ENCODE measurements at places on chromosomes 16 and 17.

DNA sequence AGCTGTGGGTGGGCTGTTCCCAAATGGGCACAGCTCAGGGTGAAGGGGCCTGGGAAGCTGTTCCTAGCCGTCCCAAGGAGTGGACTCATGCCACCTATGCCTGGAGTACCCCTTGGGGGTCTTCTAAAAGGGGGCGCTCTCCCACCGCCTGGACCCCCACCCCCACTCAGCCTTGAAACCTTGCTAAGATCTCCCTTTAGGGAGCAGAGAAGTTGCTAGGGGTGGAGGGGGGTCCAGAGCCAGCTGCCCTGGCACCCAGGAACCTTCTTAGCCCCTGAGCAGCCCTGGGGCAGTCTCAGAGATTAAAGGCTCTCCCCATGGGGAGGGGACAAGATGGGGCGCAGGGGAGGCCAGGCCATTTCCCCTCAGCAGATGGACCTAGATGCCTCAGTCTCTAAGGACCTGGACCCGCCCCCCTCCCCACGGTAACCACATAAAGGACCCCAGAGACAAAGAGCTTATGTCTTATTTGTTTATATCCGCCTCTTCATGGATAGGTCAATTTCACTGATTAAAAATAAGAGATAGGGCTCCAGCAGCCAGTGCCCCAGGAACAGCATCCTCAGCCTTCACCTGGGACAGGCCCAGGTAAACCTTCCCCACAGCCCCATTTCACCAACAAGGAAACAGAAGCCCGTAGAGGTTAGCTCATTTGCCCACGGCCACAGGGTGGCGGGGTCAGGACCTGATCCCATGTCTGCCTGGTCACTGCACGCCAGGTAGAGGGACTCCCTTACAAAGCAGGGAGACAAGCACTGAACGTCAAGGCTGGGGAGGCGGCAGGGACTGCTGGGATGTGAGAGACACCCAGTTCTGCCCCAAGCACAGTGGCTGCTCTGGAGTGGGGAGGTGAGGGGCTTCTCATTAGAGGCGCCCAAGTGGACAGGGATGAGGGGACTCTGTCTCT lies 3.4 kb downstream of the MTSS2 start:
- no peak for DNase-seq

DNA sequence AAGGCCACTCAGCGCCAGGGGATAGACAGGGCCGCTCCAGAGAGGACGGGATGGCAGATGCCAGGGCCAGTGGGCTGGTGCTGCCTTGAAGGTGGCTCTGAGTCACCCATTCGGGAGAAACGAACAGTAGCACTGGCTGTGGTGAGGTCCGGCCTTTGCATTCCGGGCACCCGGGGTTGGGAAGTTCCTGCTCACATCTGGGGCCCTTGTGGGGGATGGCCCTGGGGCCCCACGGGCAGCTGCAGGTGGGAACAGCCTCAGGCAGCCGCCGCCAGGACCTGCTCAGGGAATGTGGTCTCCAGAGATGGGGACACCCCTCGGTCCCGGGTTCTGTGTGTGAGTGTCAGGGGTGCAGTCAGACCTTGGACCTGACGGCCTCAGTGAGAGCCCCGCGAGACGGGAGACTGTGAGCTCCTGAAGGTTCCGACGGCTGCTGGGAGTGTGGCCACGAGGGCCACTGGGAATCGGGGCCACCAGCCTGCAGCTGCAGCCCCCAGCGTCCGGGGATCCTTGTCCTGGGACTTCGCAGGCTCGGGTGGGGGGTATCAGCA lies 1.4 kb downstream of the CBFA2T3 start:
- no peak for DNase-seq

- DNase-seq, result no peak
These were observed 5.8 kb upstream of the FASN start for GRCh38 chr17:82103553-82104451.

GRCh38 chr16:22933173-22933572 lies 119.2 kb downstream of the HS3ST2 start:
- no peak for DNase-seq

GRCh38 chr16:50407351-50407750 lies 38.6 kb upstream of the BRD7 start:
- no peak for DNase-seq

DNA sequence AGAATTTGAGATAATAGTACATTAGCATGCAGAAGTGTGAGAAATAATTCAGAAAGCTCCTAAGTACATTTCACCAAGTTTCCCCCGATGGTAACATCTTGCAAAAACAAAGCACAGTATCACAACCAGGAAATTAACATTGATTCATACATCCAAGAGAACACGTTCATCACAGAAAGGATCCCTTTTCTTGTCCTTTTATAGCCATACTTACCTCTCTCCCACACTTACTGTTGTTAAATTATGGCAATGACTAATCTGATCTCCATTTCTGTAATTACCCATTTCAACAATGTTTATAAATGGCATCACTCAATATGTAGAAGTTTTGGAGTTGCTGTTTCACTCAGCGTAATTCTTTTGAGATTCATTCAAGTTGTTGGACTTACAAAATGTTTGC lies 1260.0 kb downstream of the CDH8 start:
- no peak for DNase-seq

DNA sequence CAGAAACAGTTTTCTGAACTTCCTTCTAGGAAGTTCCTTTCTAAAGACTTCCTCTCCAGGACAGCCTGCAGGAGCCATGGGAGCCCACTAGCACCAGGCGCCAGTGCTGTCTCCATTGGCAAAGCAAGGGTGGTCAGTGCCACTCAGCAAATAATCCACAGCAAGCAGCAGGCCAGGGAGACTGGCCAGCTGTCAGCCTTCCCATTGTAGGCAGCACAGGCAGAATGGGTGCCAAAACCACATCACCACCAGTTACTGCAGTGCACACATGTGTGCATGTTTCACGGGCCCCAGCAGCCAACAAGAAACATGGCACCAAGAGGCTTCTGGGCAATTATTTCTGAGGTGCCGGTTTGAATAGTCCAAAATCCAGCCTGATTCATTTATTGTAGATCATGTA lies 26.7 kb downstream of the DNASE1 start:
- no peak for DNase-seq

DNA sequence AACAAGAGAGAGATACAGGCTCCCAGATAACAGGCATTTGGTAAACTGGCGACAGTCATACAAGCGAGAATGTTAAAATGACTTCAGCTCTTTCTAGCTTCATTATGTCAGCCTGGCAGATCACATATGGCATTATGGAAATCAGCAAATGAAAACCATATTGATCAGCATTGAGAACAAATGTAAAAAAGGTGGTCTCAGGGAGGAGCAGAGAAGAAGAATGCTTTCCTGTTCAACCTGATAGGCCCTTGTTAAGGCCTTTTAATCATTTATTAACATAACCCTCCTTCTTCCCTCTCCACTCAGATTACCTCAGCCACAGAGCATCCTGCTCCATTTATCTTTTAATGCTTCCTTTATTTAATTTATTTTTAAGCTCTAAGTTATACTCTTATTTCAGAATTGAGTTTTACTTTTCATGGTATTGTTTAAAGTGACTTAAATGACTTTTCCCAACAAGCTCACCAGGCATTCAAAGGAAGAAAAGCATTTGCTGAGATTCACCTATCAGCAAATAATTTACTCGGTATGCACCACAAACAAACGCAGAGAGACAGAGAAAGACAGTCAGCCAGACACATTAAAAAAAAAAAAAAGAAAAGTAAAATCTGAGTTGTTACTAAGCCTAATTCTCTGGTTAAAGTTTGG lies 243.9 kb upstream of the TBX2 start:
- DNase-seq, result no peak

- no peak for DNase-seq
These were observed 1.2 kb upstream of the CES1 start for GRCh38 chr16:55834049-55834448.

GRCh38 chr17:65527381-65527780 lies 34.1 kb downstream of the AXIN2 start:
- no peak for DNase-seq

- no peak for DNase-seq
These were observed 371.6 kb upstream of the MAF start for GRCh38 chr16:79972053-79972704.

DNA sequence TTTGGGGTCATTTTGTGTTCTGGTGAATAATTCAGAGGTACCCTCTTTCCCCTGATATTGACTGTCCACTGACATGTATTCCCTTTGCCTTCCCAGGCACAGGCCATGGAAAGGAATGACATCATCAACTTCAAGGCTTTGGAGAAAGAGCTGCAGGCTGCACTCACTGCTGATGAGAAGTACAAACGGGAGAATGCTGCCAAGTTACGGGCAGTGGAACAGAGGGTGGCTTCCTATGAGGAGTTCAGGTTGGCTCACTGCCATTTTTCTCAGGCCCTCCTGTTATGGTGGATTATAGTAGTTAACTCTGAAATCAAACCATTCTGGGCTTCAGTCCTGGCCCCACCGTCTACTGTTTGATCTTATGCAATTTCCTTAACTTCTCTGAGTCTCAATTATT lies 1.6 kb upstream of the EFTUD2 start:
- DNase-seq, result no peak

GRCh38 chr17:51305182-51305581 lies 44.8 kb downstream of the UTP18 start:
- DNase-seq, result no peak

GRCh38 chr17:3966720-3967363 lies 2.6 kb upstream of the ATP2A3 start:
- no peak for DNase-seq

GRCh38 chr17:82367724-82368524 lies 3.6 kb upstream of the UTS2R start:
- DNase-seq, result no peak

DNA sequence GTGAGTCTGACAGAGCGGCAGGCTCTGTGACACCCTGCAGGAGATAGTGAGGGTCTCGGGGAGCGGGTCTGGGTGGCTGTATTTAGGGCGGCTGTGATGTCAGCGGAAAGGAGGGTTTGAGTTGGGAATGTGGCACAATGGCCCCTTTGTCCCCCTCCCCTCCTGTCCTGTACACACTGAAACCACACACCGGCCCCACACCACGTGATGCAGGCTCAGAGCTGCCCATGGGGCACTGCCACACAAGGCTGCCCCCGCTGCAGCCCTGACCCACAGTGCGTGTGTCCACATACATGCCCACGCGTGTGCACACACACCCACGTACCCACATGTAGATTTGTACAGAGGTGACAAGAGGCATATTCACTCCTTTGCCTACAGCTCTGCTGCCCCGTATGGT lies 15.3 kb downstream of the SGCA start:
- no peak for DNase-seq

DNA sequence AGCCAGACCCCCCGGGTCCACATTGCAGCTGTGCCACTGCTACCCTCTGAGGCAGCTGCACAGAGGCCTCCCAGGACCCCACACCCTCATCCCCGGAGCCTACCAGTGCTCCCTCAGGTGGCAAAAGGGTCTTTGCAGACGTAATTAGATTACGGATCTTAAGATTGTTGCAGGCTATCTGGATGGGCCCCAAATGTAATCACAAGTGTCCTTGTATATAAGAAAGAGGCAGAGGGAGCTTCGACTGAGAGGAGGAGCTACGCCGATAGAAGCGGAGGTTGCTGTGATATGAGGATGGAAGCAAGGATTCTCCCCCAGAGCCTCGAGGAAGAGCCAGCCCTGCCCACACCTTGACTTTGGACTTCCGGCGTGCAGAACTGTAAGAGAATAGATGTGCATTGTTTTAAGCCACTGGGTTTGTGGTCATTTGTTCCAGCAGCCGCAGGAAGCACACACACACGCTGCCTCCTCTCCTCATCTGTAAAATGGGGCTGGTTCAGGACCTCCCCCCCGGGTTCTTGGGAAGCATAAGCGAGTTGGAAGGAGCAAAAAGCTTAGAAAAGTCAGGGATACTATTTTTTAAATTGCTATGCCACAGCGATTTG lies 10.5 kb upstream of the RAI1 start:
- DNase-seq, result no peak

DNA sequence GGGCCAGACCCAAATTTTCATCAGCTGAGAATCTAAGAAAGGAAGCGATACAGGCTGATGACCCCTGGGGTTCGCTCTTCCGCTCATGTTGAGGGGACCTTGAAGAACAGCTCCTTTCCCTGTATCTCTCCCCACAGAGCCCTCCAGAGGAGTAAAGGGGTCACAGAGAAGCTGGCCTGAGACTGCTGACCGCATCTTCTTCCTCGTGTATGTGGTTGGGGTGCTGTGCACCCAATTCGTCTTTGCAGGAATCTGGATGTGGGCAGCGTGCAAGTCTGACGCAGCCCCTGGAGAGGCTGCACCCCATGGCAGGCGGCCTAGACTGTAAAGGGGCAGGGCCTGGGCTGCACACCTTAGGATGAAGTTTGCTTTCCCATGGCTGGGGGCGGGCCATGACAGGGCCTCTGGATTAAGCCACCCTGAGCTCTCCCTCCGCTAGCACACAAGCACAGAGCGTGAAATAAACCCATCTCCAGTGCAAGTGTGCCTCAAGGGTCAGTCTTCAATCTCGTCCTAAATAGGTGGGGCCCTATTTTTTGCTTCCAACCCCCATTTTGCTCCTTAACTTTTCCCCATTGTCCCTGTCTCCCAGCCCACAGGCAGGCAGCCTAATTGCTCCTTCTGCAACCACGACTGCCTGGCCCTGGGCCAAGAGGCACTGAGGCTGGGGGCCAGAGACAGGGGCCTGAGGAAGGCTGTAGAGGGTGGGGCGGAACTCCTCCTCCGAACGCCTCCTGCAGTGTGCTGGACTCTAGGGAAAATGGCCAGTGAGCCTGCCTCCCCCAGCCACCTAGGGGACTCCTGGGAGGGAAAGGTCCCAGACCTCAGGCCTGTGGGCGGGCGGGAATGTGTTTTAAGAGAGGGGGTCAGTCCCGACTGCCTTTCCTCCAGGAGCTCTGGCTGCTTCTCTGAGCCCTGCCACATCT lies 3.6 kb downstream of the ZACN start:
- DNase-seq, result no peak

- DNase-seq, result no peak
These were observed 216.6 kb upstream of the IRX3 start for GRCh38 chr16:54503011-54503855.

DNA sequence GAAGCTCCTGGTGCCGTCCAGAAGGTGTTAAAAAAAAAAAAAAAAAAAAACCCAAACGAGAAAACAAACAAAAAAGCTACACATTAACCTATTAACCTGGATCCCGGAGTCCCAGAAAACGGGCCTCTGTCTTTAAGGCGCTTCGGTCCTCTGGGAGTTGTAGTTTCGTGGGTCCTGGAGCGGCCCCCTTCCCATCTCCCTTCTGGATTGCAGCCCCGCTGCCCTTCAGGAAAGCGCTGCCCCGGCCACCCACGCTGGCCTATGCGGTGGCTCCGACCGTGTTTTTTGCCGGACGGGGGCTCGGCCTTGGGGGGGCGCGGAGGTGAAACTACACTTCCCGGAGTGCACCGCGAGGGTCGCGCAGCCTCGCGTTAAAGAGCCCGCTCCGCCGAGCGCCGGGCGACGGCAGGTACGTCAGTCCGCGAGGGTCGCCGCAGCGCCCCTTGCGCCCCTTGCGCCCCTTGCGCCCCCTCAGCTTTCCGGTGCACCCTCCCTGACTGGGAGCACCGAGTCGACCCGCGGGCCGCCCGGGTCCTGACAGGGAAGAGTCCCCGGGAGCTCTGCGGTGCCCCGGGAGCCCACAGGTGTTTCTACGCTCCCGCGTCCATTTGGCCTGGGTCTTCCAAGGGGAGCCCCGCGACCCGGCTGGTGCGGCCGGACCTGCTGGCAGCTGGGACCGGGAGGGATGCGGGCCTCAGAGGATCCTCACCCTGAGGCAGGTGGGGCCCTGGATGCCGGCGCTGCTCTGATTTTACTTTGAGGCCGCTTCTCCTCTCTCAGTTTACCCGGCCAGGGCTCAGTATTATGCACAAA lies at the start of gene FCSK:
Gene FCSK (plus strand): TSS at position 374 of the 813 bp plus-strand sequence. CDS start 8,596 bp downstream, outside the sequence.
- DNase-seq, result no peak
